ENCODE measurements at places on chromosomes 12 and 14.

DNA sequence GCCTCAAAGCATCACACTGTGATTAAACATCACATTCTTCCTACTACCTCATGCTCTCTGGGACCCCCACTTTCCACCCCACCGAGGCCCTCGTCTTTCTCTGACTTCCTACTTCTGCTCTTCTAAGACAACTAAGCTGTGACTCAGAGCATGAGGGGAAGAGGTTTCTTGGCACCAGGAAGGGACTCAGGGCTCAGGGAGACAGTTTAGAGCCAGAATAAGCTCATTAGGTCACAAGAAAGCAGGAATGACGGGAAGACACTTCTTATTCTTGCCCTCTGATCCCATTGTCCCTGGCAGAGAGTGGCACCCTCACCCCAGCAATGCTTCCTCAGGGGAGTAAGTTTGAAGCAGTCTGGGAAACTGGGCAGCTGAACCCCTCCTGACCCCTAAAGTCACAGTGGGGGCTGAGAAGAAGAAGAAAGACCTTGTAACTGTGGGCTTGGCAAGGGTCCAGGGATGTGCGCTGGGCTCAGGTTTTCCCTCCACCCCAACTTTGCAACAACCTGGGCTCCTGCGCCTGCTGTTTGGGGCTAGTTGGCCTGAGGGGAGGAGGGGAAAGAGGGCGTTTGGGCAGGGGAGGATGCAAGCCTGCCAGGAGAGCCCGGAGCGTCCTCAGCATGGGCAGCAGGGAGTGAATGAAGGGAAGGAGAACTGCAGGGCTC is 64.6 kb upstream of the ACTN1 start:
- DNase-seq: no peak

DNA sequence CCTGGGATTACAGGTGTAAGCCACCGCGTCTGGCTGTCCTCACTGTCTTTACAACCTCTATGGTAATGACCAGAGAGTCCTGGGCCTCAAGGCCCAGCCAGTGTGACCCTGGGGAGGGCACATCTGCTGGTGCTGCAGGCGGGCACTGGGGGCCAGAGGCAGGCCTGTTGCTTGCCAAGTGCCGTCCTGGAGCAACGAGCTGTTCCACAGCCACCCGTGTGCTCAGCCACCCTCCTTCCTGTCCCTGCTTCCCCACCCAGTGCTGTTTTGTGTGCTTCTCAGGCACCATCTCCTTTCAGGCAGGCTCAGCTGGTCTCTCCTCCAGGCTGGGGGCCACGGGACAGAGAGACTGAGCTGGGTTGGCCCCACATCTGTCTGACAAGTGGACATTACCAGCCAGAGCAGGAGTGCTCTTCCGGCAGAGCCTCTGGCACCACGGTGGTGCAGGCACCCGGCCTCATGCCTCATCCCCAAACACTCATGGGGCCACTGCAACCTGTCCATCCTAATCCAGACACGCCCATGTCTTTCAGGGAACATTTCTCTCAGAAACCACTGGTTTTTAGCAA is 9.0 kb downstream of the SLC25A47 start:
- DNase-seq: no peak

GRCh38 chr14:93049867-93050331 is 65.8 kb downstream of the ITPK1 start:
- no peak for DNase-seq

DNA sequence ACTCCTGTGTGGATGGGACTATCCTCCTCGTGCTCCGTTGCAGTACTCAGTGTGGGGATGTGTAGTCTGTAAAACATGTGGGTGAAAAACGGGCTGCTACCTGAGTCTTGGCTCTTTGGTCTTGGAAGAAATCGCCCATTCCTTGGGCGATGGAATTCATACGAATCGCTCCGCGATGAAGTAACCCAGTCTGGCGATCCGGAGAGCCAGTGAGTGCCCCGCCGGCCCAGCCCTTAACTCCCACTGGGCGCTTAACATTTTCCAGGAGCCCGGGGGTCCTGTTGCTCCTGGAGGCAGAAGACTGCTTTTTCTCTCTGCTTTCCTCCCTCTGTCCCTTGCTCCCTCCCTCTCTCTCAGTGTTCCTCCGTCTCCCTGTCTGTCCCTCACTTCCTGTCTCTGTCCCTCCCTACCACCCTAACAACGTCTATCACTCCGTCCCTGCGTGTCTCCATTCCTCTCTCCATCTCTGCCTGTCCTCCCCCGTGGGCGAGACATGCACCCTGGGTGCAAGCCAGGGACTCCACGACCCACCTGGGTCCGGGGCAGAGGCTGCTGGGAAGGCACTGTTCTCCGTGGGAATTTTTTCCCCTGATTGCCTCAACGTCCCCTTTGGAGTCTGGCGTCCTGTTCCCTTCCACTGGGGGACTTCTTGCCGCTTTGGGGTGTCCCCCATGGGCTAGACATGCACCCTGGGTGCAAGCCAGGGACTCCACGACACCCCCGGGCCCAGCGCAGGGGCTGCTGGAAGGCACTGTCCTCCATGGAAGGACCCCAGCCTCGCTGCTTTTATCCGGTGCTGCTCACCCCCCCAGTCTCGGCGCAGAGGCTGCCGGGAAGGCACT is 188.6 kb downstream of the ALG10 start:
- DNase-seq: no peak

DNA sequence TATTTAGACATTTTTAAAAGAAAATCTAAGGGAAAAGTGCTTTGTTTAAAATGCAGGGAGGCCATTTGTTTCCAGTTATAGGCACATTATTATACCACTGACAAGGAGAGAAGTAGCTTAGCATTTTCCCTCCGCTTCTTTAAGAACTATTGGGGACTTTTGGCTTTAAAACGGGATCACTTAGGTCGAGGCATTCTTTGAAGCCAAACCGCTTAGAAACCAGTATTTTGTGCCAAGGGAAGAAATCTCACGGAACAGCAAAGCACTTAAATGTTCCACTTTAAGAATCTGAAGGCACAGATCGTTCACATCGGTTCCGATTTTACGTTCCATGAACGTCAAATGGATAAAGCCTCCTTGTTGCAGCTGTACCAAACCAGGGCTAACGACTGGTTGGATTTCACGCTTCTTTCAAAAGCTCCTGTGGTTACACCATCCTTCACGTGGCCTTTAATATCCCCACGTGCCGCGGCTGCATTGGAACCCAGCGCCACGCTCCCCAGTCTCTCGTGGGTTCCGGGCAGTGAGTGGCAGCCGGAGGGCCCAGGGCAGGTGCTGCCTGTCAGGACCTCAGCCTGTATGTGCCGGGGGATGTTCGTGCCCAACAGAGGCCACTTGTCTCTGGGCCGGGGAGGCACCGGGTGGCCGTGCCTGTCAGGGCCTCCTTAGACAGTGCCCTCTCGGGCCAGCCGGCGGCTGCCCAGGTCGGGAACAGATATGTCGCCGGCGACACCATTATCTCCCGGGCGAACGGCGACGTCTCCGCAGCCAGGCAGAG is 195.4 kb downstream of the KIF26A start:
- DNase-seq: no peak

DNA sequence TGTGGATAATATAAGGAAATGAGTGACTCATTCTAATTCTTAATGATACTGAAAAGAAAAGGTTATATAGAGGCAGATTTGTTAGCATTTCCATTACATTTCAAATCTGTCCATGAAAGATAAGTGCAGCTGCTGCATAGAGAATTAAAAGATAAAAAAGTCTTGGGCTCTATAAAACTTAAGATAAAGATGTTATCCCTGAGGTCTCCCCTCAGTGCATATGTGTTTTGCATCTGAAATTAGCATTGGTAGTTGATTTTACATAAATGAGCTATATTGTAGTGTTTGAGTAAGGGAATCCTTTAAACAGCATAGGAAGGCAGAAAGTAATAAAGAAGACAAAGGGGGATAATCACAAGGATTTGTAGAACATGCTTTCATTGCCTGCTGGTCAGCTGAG is 206.2 kb downstream of the FSCB start:
- DNase-seq: no peak

DNA sequence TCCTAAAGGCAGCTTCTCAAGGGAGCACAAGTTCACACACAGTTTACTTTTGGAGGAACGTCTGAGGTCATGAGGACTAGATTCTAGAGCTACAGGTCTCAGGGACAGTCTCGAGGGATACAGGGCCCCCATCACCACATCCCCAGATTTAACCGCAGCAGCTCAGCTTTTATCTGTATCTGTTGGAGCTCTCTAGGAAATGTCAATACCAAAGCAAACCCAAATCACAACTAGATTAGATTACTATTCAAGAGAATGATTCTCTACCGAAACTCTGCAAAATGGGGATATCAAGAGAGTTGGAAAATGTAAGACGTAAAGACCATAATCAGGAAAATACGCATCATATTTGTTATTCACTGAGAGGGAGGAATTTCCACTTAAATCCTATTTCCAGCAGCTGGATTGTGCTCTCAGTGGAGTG is 4.0 kb upstream of the MYRFL start:
- DNase-seq: no peak

DNA sequence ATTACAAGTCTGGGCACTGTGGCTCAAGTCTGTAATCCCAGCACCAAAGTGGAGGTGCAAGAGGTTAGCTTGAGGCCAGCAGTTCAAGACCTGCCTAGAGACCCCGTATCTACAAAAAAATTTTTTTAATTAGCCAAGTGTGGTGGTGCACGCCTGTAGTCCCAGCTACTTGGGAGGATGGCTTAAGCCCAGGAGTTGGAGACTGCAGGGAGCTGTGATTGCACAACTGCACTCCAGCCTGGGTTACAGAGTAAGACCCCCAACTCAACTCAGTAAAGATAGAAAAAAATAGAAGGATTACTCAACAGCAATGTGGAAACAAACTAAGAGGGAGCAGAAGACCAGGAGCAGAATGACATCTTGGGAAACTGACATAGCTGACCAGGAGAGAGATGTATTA is 13.3 kb downstream of the SBNO1 start:
- DNase-seq: no peak

- no peak for DNase-seq
Measured at GRCh38 chr12:96578526-96579125, 89.2 kb downstream of the CFAP54 start.

DNA sequence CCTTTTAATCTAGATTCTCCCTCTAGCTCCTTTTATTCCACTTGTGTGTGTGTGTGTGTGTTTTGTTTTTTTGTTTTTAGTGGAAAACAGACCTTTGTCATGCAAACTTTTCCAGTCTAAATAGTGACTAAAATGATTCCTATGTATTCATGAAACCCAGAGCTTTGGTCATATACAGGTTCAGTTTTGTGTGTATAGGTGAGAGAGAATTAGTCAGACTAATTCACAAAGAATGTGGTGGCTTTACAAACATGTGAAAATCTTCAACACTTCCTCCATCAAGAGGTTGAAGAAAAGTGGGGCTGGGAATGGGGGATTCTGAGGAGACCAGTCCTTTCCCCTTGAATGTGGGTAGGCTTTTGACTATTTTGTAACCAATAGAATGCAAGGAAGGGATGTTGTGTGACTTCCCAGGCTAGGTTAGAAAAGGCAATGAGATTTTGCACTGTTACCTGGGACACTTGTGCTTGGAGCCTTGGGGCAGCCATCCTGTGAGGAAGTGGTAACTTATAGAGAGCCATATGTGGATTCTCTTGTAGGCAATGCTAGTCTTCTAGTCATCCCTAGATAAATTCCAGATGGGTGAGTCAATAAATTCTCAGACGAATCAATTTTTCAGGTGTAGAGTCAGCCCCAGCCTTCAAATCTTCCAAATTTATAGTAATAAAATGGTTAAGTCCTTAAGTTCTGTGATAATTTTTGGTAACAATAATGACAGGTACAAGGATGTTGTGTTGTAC is 236.1 kb downstream of the CEP128 start:
- no peak for DNase-seq

DNA sequence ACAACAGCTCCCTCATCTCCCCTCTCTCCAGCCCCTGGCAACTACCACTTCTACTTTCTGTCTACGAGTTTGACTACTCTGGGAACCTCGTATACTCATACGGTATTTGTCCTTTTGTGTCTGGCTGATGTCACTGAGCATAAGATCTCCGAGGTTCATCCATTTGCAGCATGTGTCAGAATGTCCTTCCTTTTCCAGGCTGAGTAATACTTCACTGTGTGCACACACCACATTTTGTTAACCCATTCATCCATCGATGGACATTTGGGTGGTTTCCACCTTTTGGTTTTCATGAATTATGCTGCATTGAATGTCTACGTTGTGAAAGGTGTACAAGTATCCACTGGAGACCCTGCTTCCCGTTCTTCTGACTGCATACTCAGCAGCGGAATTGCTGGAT is 24.1 kb upstream of the DLK1 start:
- DNase-seq: no peak

Measured in stimulated activated CD8-positive, alpha-beta memory T cell treated with anti-CD3 and anti-CD28 coated beads, Interleukin-12 subunit alpha, Interleukin-12 subunit beta, amount 100 ng/mL, for 4 hours (primary cell).